ENCODE measurements at places on chromosomes 7 and 10.

- no peak for DNase-seq
Observed at GRCh38 chr7:106223156-106223555, 61.6 kb downstream of the NAMPT start.

DNA sequence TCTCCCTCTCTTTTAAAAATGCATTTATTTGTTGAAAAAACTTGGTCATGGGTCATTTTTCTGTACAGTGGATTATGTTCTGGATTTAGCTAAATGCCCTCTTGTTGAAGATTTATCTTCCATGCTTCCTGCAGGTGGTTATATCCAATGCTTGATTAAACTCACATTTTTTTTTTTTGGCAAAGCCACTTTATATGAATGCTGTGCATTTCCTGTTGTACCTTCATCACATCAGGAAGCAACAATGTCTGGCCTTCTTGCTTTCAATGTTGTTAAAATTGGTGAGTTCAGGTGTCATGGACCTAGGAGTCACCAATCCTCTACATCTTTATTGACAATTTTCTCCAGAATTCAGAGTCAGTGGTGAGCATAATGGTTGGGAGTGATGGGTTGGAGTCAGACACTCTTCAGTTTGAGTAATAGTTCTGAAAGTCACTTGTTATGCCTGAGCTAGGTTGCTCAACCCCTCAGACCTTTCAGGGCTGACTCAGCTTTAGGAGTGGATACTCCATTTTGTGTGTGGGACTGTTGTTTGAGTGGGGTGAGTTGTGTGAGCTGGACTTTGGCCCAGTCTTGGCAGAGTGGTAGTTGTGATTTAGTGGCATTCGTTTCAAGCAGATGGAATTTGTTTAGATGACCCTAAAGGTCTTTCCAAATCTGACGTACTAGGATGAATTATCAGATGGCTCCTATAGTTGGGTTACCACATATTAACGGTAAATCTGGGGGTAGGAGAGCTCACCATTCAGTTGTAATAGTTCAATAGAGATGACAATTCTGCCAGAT, 213.5 kb upstream of the ZNF32 start:
- no peak for DNase-seq

DNA sequence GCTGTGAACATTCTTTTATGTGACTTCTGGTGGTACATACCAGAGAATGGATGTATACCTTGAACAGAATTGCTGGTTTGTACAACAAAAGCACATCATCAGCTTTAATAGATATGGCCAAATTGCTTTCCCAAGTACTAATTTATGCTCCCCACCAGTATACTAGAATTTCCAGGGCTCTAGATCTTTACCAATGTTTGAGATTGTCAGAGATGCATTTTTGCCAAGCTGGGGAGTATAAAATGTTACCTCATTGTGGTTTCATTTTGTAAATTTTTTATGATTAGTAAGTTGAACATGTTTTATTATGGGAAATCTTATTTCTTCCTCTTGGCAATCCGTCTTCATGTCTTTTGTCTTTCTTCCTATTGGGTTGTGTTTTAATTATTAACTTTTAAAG, 179.9 kb upstream of the TMEM106B start:
- no peak for DNase-seq

DNA sequence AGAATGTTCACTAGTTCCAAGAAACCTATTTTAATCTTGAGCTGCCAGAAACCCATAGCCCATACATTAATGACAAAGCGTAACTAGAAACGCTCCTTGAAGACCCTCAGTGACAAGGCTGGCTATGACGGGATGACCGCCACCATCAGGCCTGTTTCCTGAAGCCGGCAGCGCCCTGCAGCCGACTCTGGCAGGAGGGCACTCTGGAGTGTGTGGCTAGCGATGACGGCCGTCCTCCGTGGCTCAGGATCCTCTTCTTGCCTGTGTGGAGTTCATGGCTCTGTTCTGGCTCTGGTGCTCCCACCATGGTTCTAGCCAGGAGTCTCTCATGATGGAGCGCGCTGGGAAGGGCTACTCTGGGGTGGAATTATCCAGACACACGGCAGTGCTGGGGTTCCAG, 224.1 kb downstream of the ADARB2 start:
- DNase-seq: no peak

DNA sequence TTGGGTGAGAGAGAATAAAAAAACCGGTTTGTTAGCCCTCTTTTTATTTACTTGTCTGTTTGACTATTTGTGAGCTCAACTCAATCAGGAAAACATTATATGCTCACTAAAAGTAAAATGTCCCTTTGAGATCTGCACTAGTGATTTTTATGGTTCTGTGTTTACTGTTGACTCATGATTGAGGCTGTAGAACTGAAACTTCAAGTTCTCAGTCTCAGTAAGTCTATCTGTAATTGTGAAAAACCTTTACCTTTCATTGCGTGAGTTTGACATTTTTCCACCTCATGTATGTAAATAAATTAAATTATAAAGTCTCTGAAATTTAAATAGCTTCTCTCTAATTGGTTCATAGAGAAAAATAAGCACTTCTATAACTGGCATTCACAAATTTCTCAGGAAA, 17.0 kb upstream of the CASD1 start:
- DNase-seq: no peak

Measured in left cardiac atrium (tissue), 4 donors.